Right ventricle myocardium inferior (tissue), 1 donor: ENCODE measurements at places on chromosomes 6 and 20. TPM values are rescaled to one million over a fixed set of nuclear protein-coding genes. Genes with fewer than 3 reads are reported as not detected.

GRCh38 chr20:36201198-36201597 lies 35.1 kb upstream of the AAR2 start:
- DNase-seq = no peak

GRCh38 chr6:45991189-45991588 lies 24.5 kb downstream of the CLIC5 start:
- no peak for DNase-seq

- DNase-seq = no peak
Measured at GRCh38 chr6:161476711-161477110, 202.8 kb upstream of the AGPAT4 start.

Gene CLVS2
- total RNA-seq = not detected

DNA sequence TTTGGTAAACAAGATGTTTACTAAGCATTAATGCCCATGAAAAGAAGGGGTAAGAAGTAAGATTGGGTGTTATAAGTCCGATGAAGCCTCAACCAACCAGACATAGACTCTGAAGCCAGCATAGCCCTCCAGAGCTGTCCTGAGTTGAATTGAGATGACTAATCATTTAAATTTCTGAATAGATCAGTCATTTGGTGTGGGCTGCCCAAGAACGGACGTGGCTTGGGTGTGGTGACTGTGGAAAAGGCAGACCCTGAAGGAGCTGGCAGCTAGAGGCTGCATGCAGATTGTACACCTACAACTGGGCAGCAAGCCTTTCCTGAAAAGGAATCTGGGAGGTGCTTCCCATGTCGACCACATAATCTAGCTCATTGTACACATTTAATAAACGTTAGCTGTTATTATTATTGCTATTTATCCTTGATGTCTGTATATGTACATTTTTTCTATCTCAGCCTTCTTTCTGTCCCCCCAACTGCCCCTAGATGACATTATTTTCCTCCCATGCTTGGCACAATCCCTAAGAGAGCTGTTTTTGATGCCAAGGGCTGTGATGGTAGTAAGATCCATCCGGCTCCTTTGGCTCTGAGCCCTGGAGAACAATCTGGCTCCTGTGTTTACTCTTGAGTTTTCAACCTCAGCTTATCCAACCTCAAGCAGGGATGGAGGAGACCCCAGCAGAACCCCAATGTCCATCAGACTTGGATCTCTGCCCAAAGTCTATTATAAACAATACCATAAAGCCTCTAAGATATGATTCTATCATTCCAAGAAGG lies 57.6 kb upstream of the JAG1 start:
- DNase-seq = no peak

GRCh38 chr6:150627585-150628025 lies 27.9 kb downstream of the PLEKHG1 start:
- no peak for DNase-seq

DNA sequence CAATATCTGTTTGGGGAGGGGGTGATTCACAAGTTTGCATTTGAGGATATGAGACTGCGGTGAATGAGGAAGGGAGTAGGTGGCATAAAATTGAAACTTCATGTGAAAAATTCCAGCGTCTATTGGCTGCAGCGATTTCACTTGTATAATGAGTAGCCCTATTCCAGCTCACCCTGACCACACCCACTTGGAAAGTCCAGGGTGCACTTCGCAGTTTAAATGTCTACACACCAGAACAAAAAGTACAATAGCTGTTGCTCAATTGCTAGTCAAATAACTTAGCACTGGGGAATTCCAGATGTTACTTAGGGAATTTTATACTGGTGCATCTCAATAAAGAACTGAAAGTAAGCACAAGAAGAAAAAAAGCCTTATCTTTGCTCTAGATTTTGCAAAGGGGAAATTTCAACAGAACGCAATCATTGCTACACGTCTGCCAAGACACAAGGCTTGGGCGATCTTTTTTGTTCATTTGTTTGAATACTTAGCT lies 6.3 kb downstream of the TNFAIP3 start:
- no peak for DNase-seq

DNA sequence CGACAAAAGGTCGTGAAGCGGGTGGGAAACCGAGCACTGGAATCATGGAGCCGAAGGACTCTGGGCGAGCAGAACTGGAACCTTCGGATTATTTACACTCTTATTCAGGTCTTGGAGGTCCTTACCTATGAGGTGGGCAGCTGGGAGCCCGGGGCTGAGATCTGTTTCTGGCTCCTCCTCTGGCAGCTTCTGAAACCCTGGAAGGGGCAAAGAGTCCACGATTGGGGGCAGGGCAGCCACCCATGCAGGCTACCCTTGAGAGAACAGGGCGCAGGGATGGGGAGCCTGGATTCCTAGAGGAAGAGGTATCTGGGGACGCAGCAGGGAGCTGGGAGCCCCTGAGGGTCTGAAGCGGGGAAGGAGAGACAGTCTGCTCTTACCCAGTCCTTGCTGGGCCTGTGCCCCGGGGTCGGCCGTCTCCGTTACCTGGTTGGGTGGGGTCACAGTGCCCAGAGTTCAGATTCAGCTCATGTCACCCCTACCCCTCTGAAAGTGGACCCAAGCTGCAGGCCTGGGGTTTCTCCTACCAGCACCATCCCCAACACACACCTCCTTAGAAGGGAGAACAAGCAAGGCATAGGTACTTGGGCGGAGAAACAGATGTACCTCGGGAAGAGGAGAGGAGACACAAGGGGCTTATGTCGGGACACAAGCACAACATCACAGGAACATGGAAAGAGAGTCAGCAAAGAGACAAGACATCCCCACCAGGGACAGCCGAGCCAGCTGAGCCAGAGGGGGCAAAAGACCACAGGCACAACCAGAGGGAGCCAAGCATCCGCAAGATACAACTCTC lies 592 bp downstream of the LTB start:
- no peak for DNase-seq

- no peak for DNase-seq
Measured at GRCh38 chr20:22807045-22807444, 222.7 kb upstream of the FOXA2 start.

DNA sequence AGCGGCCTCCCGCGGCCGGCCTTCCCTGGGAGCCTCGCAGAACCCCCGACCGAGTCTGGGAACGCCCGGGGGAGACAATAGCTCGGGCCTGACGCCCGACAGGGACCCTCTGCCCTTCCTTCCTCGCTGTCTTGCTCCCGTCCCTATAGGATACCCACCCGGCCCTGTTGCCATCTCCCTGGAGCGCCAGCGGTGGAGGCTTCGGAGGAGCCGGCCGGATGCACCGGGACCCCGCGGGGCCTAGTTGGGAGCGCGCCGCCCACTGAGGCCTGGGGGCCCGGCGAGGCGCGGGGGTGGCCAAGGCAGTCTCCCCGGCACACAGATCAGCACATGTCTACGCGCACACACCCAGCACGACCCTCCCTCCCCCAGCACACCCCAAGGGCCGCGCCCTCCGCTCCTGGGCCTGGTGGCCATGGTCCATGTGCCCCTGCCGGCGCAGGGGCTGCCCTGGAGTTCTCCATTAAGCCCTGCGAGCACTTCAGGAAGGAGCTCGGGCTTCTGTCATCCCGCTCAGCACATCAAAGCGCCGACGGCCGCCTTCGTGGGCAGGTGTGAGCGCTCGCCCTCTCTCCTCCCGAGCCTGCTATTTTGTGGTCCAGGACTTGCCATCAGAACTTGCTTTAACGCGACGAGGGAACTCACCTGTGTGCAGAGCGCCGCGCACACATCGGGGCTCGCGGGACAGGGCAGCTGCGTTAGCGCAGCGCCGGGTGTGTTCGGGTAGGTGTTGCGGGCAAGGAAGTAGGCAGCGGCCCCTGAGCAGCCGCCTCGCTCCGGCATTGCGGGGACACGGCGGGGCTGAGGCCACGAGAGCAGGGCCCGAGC lies 3.7 kb downstream of the FOXF2 start:
- DNase-seq = no peak

GRCh38 chr6:158596861-158597260 lies 37.0 kb downstream of the TMEM181 start:
- no peak for DNase-seq

DNA sequence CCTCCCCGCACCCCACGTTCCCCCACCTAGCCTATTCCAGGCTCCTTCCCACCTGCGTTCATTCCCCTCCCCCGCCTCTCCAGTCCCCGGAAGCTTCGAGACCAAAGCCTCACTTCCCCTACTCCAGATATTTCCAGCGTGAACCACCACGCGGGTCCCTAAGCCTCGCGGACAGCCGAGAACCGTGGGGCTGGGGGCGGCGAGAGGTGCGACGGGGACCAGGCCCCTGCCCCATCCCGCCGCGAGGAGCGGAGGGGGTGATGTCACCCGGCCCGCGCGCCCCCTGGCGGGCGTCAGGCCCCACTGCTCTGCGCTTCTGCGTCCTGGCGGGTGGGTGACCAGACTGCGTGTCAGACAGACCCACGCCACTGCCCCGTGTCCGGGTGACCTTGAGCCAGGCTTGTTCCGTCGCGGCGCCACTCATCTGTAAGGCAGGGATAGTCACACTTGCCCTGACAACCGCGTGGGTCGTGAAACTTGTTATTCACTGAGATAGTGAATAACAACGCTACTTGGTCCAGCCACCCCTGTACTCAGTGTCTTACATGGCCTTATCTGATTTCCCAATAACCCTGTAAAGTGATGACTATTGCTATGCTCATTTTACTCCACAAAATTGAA lies 9.0 kb upstream of the HSP90AB1 start:
- peak; percentile 93 for DNase-seq

GRCh38 chr6:35302604-35303241 lies 5.1 kb downstream of the DEF6 start:
- peak; percentile 83 for DNase-seq

DNA sequence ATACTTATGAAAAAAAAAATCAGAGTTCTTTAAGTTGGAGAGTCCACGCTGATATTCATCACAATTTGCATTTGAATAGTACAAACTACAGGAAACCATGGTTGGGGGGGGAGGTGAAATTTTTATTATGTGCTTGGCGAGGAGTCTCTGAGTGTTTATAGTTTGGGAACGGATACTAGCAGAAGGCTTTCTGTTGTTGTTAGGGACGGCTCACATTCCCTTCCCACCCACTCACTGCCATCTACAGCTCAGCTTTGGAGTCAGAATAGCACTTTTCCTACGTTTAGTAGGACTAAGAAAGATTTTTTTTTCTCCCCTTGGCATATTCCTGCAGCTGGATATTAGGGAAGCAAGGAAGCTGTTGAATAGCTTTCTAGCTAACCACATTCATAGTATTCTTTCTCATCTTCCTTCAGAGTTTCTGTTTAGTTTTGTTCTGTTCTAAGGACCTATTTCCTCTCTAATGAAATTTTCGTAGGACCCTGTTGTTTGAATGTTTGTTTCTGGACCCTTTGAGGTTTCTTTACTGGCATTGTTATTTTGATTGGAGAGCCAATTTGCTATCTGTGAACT lies 235.1 kb upstream of the ZNF217 start:
- no peak for DNase-seq

DNA sequence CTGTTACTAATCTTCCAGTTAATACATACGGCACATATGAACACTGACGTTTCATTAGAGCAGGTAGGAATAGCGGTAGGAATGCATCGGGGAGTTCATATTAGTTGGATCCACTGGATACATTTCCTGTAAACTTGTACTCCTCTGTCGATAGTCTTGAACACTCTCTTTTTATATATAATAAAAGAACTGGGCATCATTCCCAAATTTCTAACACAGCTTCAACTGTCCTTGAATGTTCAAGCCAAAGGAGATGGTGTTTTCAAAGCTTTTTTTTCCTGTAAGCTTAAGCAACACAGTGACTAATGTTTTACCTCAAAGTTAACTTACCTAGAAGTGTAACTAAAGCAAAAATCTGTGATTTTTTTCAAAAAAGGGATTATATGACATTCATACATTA lies 195.3 kb downstream of the UTRN start:
- no peak for DNase-seq

DNA sequence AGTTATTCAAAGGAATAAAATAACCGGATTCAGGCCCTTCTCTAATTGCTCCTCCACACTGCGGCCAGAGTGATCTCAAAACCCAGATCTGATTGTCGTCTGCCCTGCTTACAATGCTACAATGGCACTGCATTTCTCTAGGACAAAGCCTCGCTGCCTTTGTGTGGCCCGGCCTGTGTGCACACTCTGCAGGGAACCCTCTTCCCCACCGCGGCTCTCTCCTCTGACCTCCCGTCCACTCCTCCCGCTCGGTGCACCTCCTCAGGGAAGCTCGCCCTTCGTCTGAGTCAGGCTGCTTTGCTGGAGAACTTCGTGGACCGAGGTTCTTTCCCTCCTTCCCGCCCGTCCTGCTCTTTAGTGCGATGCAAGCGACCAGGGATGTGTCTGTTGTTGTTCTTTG lies 101.6 kb upstream of the SNX9 start:
- no peak for DNase-seq

DNA sequence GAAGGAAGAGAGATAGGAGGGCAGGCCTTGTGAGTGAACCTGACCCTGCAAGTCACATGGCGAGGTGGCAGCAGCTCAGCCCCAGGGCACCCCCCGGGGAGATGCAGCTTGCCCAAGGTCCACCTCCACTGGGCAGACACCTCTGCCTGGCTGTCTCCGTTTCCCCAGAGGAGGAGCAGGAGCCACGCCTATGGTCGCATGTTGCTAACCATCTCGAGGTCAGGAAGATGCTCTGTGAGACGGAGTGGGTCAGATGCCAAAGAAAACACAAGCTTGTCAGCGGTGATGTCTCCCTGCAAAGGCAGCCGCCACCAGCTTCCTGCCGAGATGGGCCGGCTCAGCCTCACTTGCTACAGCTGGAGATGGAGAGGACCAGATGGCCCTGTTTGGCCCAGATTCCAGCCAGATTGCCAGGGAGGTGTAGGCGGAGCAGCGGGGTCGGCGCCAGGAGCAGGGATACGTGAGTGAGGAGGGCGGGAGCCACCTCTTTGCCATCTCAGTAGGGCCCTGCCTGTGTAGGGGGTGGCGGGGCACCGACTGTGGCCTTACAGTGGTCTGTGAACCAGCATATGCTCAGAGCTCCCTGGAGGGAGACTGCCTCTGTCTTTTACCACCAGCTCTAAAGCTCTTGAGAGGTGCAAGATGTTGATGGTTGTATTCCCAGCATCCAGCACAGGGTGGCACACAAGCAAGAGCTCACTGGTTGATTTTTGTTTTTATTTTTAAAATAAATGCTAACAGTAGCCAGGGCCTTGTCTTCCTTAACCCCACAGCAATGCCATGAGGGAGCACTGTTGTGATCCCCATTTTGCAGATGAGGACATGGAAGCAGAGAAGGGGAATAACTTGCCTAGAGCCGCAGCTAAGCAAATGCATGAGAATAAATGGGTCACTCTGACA lies 42.9 kb upstream of the FAM83D start:
- no peak for DNase-seq

Gene C6orf52
- 0.49 TPM for total RNA-seq

Gene SAMD10
- total RNA-seq = 5.7 TPM

GRCh38 chr6:42257063-42257462 lies 39.4 kb upstream of the MRPS10 start:
- no peak for DNase-seq
